Naive thymus-derived CD8-positive, alpha-beta T cell (primary cell): ENCODE measurements at places on chromosomes 12 and 14.

DNA sequence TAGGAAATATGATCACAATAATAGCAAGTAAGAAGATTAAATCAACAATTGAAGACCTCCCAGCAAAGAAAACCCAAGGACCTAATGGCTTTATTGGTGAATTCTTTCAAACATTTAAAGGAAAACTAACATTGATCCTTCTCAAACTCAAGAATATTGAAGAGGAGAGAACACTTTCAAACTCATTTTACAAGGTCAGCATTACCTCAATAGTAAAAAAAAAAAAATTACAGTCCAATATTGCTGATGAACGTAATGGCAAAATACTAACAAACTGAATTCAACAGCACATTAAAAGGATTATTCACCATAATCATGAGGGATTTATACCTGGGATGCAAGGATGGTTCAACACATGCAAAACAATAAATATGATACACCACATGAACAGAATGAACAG, 33.7 kb upstream of the LGR5 start:
- DNase-seq, result no peak

DNA sequence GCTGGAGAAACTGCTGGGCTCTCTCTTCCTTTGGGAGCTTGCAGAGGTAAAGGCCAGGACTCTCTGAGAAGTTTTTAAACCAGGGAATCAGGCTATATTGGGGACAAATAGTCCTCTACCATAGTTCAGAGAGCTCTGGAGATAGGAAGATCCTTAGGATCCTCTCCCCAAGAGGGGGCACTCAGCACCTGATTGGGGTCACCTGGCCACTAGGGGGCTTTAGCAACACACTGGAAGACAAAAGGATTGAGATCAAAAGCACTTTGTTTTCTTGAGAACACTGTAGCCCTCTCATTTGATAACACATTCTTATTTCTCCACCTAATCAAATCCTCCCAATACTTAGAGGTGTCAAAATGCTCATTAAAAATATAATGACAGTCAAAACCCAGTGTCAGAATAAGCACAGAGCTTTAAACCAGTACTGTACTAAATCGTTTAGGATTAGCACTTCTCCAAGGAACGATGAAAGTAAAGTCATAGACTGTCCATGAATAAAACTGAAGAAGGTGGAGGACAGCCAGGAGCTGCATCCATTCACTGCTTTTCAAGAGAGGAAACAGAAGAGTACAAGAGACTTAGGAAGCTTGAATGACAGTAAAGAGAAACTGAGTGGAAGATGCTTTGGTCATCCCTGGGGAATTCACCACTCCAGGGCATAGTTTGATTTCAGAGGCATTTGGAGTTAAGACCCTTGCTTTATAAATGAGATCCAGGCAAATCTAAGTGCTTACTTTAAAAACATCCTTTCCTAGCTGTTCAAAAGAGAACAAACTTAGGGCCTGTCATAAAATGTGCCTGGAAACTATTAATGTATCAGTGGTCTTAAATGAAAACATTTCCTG, 26.5 kb downstream of the BMP4 start:
- DNase-seq, result peak; percentile 20

GRCh38 chr14:77961847-77962580, 162.1 kb downstream of the ADCK1 start:
- DNase-seq, result no peak

GRCh38 chr12:10082117-10082874, 16.5 kb downstream of the CLEC1A start:
- no peak for DNase-seq

DNA sequence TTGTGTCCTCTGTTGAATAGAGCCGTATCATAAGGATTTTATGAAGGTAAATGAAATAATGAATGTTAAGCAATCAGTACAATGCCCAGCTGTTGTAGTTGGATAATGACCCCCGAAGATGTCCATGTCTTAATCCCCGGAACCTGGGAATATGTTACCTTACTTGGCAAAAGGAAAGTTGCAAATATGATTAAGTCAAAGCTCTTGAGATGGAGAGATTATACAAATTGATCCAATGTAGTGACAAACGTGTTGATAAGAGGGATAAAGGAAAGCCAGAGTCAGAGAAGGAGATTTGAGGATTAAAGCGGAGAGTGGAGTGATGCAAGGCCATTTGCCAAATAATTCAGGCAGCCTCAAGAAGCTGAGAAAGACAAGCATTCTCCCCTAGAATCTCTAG, 19.2 kb upstream of the MGAT4C start:
- no peak for DNase-seq

DNA sequence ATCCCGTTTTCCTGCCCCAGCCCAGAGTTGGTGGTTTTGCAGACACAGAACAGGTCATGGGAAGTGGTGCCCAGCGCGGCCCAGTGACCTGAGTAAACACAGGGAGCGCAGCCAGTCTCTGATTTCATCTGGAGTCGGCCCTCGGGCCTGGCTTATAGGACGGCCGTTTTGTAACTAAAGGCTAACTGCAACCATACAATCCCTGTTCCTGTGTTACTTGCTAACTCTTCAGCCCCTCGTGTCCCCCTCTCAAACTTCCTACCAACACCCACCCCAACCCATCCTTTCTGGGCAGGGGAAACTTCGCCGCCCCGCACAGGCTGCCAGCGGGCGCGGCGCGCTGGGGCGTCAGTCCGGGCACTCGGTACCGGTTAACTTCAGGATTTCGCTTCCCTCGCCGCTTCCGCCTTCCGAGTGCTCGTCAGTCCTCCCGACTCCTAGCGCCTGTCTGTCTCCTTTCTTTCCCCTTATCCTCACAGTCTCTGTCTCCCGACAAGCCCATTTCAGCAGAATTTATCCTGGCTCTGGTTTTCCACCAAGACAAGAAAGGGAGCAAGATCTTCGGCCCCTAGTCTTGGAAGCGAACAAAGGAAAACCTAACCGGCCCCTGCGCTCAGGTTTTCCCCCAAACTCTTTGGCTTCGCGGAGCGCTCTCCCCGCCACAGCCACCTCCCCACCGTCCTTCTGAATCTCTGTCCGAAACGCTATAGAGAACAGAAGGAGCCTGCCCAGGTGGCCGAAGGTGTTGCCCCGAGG, 2.0 kb downstream of the SIX1 start:
- no peak for DNase-seq

DNA sequence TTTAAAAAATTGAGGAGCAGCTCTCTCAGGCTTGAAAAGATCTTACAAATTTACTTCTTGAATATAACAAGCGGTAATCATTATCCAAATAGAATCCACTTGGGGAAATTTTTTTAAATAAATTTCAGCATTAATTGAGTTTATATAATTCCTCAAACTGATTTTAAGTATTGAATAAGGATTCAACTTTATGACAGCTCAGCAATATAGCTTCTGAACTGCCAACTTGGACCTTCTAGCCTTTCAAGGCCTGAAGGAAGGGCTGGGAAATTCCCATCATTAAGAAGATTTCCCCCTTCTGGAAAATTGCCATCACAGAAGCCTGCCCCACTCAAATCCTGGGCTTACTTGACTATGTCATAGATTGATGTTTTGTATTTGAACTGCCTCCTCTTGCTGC, 57.5 kb upstream of the GARIN2 start:
- DNase-seq, result no peak

DNA sequence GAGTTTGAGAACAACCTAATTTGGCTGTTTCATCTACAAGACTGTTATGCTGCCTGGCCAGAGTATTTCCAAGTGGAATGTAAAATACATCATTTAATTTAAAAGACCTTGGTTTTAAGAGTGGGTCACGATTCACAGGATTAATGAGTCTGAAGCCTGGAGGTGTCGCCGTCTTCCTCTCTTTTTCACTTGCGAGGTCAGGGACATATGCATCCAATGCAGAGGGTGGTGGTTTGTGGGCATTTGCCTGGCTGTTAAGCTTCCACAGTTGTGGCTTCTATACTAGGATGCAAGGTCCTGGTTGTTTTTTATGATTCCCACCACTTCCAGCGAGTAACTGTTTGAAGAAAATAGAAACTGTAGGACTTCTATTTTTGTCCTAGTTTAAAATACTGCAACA, 22.8 kb upstream of the RASSF3 start:
- no peak for DNase-seq

- no peak for DNase-seq
Observed at GRCh38 chr14:75909630-75910029, 72.2 kb downstream of the TGFB3 start.
